ENCODE measurements at places on chromosomes 1 and 21. TPM values are rescaled to one million over a fixed set of nuclear protein-coding genes. Genes with fewer than 3 reads are reported as not detected.

The HSD3B2 gene
- not detected for total RNA-seq

The CLCA1 gene
- total RNA-seq = not detected

The LCE2A gene
- total RNA-seq = not detected

The KLHDC9 gene
- total RNA-seq = 3.4 TPM

The LCE6A gene
- total RNA-seq = not detected

The CD5L gene
- 0.42 TPM for total RNA-seq

The MYOG gene
- total RNA-seq = not detected

The CADM3 gene
- 13.2 TPM for total RNA-seq

All from right cardiac atrium (tissue), 5 donors.